ENCODE measurements at places on chromosomes 5 and 9. TPM values are rescaled to one million over a fixed set of nuclear protein-coding genes. Genes with fewer than 3 reads are reported as not detected.

DNA sequence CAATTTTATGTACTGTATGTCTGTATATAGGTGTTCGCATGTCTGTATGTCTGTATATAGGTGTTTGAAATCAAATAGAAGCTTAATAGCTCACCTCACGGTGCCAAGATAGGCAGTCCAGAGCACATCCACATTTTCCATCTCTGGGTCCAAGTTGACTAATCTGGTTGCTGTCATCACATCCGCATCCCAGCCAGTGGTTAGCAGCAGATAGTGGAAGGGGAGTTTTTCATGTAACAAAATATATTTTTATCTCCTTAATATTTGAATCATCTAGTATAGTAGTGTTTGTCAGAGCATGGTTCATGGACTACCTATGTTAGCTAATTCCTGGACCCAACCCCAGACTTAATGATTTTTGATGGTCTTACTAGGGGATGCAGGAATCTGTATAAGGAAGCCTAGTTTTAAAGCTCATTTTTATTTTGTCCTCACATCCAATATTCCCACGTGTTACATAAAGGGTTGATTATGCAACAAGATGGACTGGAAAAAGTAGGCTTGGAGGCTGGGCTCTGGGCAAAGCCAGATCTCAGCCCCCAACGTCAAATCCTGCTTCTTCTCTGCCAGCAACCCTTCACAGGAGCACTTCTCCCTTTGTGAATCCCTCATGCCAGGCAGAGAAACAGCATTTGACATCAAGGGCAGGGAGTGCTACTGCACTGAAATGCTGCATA is 219.7 kb downstream of the ZSWIM6 start:
- no peak for DNase-seq

The DIPK1B gene
- total RNA-seq, result 17.1 TPM

DNA sequence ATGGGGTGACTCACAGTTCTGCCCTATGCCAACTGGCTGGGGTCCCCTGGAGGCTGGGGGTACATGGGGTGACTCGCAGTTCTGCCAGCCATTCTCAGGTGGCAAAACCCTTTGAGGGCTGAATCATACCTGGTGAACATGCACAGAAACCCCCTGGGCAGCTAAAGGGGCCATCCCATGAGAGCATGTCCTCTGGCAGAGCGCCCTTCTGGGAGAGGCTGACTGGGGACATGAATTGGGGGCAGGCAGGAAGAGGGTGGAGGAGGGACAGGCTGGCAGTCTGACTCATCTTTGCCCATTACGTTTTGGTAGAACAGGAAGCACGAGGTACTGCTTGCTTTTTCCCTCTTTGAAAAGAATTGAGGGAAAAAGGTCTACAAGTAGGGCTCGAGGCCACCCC is 16.7 kb downstream of the TRAF1 start:
- no peak for DNase-seq

- no peak for DNase-seq
Observed at GRCh38 chr5:82644229-82644628, 366.1 kb upstream of the RPS23 start.

DNA sequence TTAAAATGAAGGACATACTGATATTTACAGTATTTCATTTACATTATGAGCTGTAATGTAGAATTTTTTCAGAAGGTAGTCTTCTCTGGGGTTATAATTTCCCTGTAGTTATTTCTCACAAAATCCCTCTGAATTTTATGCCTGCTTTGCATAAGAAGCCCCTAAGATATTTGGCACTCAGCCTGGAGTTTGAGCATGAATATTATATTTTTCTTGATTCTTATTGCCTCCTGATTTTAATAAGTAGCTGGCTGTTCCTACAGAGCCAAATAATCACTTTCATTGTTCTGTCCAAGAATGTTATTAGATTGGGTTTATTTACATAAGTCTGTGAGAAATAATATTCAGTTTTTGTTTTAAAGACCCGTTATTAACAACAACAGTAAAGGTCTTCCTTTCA is 195.0 kb downstream of the FER start:
- DNase-seq, result no peak

The OBP2B gene
- total RNA-seq, result not detected

GRCh38 chr5:4189317-4189716 is 593.7 kb downstream of the IRX1 start:
- no peak for DNase-seq

DNA sequence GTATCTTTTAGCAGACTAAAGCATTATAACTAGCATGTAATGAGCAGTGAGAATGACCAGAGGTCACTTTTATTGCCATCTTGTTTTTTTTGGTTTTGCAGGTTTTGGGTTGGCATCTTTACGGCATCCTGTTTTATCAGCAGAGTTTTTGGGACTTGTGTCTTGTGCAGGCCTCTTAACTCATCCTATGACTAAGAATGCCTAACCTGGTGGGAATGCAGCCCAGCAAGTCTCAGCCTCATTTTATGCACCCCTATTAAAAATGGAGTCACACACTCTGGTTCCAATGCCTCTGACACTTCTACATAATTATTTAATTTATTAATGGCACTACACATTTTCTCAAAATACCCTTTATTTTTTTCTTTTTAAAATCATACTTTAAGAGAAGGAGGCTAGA is 726.5 kb upstream of the RIOK2 start:
- no peak for DNase-seq

DNA sequence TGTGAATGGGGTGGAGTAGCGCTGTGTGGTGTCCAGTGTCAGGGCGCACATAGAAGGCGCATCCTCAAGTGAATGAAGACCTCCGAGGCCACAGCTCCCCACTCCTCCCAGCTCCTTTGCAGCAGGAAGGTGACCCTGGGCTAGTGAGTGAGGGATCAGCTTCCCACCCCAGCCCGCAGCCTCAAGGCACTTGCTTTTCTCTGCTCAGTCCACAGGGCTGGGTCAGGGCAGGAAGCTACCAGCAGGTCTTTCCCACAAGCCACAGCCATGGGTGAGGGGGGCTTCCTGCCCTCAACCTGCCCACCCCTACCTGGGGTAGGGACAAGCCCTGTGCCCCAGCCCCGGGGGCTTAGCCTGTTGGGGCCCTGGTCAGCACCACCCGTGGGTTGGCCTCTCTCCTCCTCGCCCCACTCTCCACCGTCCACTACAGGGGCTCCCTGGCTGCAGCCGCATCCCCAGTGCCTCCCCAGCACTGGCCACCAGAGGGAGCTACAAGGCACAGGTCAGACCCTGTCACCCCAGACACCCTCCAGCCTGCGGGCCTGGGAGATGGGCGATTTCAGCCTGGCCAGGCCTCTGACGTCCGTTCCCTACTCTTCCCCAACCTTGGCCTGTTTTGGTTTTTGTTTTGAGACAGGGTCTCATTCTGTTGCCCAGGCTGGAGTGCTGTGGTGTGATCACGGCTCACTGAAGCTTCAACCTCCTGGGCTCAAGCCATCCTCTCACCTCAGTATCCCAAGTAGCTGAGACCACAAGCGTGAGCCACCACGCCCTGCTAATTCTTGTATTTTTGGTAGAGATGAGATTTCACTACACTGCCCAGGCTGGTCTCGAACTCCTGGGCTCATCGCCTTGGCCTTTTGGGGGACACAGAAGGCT is 1.3 kb upstream of the ABCA2 start:
- peak; percentile 82 for DNase-seq

- DNase-seq, result peak; percentile 93
Observed at GRCh38 chr9:109499631-109500410, 1.7 kb upstream of the PTPN3 start.

DNA sequence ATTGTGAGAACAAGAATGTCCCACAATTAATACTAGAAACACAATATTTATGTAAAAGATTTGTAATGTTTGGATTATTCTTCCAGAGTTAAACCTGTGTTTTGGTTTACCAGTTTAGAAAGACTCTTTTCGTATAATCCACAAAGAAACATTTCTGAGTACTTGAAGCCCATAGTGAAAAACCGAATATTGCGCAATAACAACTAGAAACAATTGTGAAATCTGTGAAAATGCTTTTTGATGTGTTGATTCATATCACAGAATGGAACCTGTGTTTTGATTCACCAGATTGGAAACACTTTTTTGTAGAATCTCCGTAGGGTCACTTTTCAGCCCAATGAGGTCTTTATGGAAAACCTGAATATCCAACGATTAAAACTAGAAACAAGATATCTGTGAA is 386.2 kb downstream of the PRDM9 start:
- no peak for DNase-seq

The PCDHB11 gene
- 0.78 TPM for total RNA-seq

DNA sequence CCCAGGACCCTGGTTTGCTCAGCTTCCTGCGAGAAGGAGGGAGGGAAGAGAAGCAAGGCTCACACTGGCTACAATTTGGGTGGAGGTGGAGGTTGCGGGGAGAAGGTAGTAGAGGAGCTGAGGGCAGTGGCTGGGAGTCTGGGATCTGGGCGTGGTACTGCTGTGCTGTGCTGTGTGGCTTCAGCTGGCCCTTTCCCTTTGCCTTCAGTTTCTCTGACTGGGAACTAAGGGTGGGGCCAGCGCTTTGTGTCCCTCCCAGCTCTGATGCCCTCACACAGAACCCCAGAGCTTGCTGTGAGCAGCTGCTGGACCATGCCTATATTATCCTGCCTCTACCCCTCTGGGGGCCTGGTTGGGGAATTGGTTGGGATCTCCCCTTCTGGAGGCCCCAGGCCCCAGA is 60.9 kb downstream of the RGS3 start:
- DNase-seq, result no peak

DNA sequence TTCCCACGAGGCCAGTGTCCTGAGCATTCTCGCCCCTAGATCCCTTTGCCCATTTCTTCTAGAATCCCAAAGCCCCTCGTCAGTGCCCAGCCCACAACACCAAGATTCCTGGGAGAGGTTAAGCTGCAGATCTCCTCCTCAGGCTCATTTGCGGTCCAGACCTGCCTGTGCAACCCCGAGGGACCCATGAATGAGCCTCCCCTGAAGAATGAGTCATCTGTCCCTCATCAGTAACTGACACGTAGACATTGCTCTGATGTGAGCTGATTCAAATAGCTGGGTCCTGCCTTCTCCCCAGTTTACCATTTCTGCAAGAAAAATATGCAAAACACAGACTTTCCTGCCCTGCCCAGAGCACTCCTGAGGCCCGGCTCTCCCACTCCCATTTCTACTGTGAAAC is 92.8 kb downstream of the ADCY2 start:
- no peak for DNase-seq

The ADAMTSL2 gene
- 1.4 TPM for total RNA-seq

DNA sequence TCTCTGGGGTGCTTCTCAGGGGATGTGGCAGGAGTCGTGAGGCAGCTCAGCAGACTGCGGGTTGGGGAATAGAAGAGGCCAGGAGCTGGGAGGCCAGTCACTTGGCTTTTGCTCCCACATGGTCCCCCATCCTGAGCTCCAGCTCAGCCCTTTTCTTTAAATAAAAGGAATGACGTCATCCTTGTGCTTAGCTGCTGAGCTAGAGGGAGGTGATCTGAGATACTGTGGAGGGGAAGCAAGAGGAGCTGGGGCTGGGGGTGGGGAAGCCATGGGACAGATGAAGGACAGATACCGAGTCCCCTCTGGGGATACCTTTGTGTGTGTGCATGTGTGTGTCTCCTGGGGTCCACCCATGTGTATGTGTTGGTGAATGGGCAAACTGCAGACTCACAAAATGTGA is 89.0 kb upstream of the ARAP3 start:
- DNase-seq, result no peak

DNA sequence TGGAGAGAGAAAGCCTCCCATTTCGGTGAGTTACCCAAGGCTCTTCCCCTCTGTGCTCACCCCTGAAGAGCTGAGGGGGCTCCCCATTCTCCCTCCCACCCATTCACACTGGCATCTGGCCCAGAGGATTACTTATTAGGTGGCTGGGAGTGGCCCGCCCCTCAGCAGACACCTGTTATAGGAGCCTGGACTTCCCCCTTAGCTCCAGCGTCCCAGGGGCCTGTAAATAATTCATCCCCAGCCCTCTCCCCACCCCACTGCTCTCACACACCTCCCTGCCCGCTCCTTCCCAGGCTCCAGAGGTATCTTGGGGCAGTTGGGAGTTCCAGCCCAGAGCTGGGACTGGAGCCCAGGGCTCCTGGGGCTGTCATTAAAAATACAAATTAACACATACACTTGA is 11.6 kb upstream of the SLC6A7 start:
- no peak for DNase-seq

DNA sequence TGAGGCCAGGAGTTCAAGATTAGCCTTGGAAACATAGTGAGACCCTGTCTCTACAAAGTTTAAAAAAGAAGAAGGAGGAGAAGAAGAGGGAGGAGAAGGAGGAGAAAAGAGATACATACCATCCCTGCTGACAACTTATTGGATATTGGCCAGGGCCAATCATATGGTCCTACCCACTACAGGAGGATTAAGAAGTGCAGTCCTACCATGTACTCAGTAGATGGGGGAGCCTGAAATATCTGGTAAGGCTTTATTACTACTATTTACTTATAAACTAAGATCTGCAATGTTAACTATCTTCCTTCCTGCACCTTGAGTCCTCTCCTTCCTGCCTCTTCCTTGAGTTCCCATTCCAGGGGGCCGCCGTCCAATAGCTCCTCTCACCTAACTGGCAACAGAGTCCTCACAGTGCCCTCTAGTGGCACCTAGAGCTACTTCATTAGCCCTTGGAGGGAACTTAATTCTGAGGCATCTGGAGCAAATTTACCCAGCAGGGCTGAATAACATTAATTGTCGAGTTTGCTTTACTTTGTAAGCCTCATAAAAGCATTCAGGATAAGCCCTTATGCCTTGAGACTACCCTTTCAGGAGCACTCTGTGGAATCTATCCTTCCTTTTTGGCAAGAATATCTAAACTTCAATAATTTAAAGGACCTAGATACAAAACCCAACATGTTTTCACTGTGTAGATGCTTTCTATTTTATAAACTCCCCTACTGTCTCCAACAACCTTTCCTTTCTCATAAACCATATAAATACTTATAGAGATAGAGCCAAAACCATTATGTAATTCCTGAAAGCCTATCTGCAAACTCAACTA is 39.1 kb upstream of the RANBP6 start:
- peak; percentile 64 for DNase-seq

The KCNV2 gene
- total RNA-seq, result not detected

DNA sequence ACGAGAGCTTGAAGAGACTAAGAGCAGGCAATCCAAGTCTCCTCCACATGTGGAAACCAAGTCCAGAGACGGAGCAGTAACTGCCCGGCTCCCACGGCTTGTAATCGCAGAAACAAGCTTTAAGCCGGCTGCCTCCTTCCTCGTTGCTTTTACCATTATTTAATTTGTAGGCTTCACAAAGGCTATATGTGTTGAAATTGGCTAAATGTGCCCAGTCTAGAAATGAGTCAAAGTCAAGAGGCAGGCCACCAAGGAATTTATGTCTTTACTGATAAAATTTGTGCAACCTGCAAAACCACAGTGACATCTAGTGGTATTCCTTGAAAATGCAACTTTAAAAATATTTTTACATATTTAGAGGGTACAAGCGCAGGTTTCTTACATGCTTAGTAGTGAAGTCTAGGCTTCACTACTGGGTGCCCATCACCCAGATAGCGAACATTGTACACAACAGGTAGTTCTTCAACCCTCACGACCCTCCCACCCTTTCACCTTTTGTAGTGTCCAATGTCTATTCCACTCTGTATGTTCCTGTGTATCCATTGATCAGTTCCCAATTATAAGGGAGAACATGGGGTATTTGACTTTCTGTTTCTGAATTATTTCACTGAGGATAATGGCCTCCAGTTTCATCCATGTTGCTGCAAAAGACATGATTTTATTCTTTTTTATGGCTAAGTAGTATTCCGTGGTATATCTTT is 33.5 kb upstream of the EBF1 start:
- DNase-seq, result no peak
